ENCODE measurements at places on chromosomes 13 and 19.

- no peak for DNase-seq
Observed at GRCh38 chr13:73714522-73714921, 419.7 kb downstream of the KLF12 start.

DNA sequence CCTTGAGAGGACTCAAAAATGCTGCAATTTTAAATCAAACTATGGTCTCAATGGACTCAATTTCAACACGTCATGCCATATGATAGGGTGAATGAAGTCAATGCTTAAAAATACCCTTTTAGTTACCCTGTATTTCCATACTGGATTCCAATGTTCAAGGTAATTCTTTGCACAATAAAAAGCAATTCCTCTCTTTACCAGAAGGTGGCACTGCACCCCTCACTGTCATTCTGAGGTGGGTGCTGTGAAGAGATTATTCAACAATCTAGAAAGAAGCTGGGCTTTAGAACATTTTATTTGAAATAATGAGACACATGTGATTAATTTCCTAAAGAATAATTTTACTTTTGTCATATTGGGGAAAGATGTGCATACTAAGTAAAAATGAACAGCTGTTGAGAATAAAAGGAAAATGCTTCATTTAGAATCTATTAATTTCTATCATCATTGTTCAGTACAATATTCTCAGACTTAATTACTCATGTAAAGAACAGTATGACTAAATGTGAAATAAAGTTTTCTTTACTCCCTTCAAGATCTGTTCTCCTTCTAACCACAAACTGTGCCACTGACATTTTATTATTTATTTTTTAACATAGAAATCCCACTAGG is 789.1 kb downstream of the GPC5 start:
- no peak for DNase-seq

DNA sequence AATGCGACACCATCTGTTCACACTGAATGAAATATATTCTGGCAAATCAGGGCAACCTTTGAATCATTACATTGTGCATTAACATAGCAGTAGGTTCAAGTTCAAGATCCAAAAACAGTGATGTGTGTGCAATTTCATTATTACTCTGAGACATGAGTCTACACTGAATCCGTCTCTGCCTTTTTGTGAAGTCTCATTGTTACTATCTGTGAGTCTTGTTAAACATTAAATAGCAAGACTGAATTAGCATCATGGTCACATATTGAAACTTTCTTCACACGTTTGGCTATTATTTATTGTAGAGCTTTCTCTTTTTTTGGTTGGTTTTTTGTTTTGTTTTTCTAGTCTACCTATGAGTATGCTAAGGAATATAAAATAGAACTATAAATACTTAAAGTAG is 117.1 kb upstream of the SLITRK5 start:
- DNase-seq: no peak

DNA sequence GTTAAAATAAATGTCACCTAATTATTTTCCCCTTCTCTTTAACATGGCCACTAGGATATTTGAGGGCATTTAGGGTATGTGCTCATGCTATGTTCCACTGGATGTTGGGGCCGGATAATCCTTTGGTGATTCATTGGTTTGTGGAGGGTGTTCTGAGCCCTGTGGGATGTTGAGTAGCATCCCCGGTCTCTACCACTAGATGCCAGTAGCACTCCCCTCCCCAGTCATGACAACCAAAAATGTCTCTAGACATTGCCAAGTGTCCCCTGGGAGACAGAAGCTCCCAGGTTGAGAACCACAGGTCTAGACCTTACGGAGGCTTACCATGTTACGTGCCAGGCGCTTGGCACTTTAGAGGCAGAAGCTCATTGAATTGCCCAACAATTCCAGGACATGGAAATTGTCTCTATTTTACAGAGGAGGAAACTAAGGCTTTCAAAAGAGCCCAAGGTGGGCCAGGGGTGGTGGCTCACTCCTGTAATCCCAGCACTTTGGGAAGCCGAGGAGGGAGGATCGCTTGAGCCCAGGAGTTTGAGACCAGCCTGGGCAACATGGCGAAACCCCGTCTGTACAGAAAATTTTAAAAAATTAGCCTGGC is 14.1 kb downstream of the SHANK1 start:
- no peak for DNase-seq

DNA sequence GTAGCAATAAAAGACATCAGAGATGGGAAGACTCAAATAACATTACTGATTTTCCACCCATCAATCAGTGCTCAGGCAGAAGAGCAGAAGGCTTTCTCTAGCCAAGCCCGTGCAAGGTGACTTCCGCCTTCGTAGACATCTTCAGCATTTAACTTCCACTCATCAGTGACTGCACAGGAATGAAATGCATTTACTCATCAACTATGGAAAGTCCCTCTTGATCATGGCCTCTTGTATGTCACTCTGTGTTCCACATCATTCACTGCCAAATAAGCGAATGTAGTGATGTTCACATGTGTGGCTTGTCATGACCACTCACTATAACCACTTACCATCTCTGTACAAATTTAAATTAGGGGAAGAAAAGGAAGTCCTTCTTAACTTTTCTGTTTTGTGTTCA is 49.4 kb downstream of the SACS start:
- no peak for DNase-seq

DNA sequence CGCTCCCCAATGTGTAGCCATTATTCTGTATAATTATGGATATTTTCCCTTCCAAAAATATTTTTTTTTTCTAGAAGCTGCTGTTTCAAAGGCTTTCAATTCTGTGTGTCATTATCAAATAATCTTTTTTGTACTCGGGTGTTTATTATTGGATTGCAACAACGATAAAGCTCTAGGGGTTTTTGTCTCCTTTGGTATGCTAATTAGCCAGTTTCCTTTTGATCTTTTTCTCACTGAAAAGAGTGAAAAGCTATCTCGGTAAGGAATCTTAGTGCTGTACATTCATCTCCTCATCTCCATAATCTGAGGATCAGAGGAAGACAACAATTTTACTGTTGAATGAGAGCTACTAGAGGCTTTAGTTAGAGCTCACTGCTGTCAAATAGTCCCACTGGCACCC is 136.6 kb downstream of the OLFM4 start:
- DNase-seq: no peak

DNA sequence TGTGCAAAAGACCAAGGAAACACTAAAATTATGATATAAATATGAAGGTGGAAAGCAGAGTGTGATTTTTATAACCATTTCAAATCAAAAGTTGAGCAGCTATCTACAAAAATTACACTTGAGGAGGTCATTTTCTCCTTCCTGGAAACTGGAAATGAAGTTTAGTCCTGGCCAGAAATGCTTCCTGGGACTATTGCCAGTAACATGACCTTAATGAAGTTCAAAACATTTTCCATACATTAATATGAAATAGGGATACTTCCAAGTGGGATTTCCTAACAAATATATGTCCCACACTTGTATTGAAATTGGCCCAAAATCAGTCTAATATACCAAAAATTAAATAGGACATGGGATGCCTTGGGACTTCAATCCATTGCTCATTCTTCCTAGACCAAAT is 1556.8 kb upstream of the MIR17HG start:
- no peak for DNase-seq

DNA sequence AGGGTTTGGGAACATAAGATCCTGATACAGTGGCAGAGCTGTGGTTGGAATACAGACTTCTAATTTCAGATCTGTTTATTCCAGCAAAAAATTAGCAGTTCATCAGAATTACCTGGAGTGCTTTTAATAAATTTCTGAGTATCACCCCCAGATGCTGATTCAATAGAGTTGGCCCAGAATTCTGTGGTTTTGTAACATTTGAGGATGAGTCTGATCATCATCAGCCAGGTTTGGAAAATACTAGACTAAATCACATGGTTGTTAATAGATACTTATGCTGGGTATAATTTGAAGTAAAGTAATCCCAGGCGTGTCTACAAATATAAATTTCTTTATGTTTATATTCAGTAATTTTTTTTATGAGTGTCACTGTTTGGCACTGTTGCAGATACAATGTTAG is 4.8 kb downstream of the USPL1 start:
- no peak for DNase-seq

GRCh38 chr13:55013051-55013450 is 1984.4 kb downstream of the OLFM4 start:
- DNase-seq: no peak

GRCh38 chr13:84951128-84951527 is 848.1 kb downstream of the SLITRK6 start:
- no peak for DNase-seq

- no peak for DNase-seq
Observed at GRCh38 chr19:34351382-34351826, 13.6 kb upstream of the GPI start.

- DNase-seq: no peak
Observed at GRCh38 chr19:49154279-49154678, 917 bp downstream of the HRC start.

DNA sequence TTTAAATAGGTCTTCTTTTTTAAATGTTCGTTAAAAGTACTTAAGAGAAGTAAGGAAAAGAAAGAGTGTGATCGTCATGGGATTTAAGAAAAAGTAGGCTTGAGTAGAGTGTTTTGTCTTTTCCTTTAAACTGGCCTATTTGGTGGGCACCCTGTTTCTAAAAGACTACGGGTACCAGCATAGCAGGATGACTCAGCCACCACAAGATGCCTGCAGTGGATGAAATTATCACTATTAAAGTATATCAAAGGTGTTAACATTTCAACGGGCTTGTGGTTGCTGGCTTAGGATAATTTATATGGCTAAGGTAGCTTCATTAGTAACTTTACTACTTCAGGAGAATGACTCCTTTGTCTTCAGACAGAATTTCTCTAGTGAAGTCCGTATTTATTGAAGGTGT is 112.6 kb downstream of the STARD13 start:
- no peak for DNase-seq

DNA sequence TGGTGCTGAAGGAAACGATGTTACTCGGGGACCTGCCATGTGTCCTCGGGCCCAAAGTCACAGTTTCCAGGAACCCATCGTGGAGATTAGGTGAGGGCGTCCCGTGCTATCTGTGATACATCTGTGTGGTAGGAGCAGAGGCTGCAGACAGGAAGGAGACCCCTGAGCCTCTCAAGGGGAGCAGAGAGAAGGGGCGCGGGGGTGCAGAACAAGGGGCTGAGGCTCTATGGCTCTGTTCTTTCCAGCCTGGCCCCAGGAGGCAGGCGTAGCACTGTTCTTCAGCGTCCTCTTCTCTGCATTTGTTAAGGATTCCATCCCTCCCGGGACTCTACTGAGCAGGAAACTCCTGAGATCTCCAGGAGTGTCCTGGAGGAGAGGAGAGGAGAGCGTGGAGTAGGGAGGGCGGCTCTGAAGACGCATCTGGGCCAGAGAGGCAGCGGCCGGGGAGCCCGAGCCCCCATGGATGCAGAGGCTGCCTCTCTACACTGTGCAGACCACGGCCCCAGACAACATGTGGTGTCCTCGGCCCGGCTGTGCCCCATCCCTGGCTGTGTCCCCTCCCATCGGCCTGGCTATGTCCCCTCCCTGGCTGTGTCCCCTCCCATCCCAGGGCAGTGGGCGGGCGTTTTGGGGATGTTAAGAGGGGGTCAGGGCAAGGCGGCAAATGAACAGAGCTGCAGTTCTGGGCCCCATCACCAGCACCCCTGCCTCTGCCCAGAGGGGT is 118.0 kb downstream of the ATP11A start:
- DNase-seq: no peak

DNA sequence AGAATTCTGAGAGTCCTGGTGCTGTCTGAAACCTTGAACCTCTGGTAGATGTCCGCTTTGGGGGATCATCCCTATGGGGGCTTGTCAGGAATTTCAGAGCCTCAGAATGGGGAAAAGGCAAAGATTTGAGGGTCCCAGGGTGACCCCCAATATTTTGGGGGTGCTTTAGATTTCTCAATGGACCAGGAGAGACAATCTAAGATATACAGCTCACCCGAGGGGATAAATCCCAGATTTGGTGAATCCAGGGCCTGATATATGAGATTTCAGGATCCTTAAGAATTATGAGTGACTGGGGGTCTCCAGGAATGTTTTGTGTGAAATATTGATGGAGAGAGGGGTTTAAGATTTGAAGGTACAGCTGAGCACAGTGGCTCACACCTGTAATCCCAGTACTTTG is 3.3 kb downstream of the CAPN12 start:
- no peak for DNase-seq

DNA sequence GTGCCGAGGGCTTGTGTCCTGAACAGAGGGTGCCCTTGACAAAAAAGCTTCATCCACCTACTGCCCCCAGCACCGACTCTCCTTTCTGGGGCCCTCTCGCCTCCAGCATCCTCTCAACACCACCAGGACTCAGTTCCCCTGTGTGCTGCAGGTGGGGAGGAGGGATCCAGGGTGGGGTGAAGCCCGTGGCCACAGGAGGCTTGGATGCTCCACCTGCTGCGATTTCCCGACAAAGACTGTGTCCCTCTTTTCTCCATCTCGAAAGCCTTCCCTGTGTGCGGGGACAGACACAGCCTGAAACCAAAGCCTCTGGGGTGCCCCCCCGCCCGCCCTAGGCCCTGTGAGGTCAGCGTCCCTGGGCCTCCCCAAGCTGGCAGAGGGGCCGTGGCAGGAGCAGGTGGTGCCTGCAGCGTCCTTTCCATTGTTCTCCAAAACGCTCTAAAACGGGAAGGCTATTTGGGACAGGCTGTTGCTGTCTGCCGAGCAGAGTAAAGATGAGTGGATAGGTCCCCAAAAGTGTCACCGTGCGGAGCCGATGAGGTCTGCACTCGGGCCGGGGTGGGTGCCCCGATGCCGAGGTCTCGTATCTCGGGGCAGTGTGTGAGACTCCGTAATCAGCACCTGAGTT is 185.7 kb downstream of the PTPRS start:
- no peak for DNase-seq

DNA sequence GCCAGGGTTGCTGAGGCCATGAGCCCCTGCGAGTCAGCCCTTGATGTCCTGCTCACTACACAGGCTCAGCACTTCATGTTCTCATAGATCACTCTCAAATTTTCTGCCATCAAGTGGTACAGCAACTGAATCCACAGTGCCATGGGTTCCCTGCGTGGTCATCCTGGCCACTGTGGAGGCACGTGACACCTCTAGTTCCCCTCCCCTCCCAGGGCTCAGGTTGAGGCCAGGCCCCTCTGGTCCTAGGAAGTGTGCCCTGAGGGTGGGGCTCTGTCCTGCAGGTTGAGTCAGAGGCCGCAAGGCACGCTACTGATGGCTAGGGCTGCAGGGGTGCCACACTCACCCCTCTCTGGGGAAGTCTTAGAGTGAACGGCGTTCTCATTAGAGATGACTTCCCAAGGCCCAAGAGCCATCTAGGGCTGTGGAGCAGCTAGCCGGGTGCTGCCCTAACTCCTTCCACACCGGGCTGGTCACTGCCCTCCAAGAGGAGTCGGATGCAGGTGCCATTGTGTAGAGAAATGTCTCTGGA is 39.8 kb upstream of the TPM4 start:
- no peak for DNase-seq

GRCh38 chr13:65829241-65830008 is 1400.7 kb downstream of the PCDH9 start:
- DNase-seq: no peak

- no peak for DNase-seq
Observed at GRCh38 chr19:5996623-5997320, 18.8 kb upstream of the RANBP3 start.
